ENCODE measurements at places on chromosomes 1 and 21. TPM values are rescaled to one million over a fixed set of nuclear protein-coding genes. Genes with fewer than 3 reads are reported as not detected.

PSEN2 gene
- 13.5 TPM for total RNA-seq

LCE1E gene
- not detected for total RNA-seq

KCNN3 gene
- total RNA-seq = not detected

SYTL1 gene
- 0.32 TPM for total RNA-seq

RUNX3 gene
- not detected for total RNA-seq

AADACL4 gene
- 0.09 TPM for total RNA-seq

STYXL2 gene
- not detected for total RNA-seq

IL20 gene
- not detected for total RNA-seq

ARHGAP30 gene
- 0.09 TPM for total RNA-seq

LCE6A gene
- not detected for total RNA-seq

PRDM16 gene
- total RNA-seq = 0.79 TPM

C1QB gene
- not detected for total RNA-seq

LRRC53 gene
- not detected for total RNA-seq

UBE2U gene
- total RNA-seq = not detected

PIGK gene
- 34.2 TPM for total RNA-seq

VTCN1 gene
- not detected for total RNA-seq

PGLYRP4 gene
- not detected for total RNA-seq

TCHHL1 gene
- not detected for total RNA-seq

TMPRSS3 gene
- not detected for total RNA-seq

CFAP45 gene
- total RNA-seq = 1.0 TPM

ASTN1 gene
- under 0.01 TPM for total RNA-seq

TFF3 gene
- 0.95 TPM for total RNA-seq

C1orf116 gene
- under 0.01 TPM for total RNA-seq

WDR64 gene
- not detected for total RNA-seq

DPT gene
- total RNA-seq = 0.86 TPM

CHAF1B gene
- total RNA-seq = 0.60 TPM

SOX13 gene
- 1.8 TPM for total RNA-seq

IQGAP3 gene
- total RNA-seq = 3.6 TPM

RNF115 gene
- total RNA-seq = 12.5 TPM

SCAF4 gene
- 4.3 TPM for total RNA-seq

DNAJC6 gene
- total RNA-seq = 0.16 TPM

C1QTNF12 gene
- 2.8 TPM for total RNA-seq

LHX8 gene
- not detected for total RNA-seq

CLCNKB gene
- total RNA-seq = 0.17 TPM

THBS3 gene
- total RNA-seq = 34.0 TPM

PLXNA2 gene
- 4.1 TPM for total RNA-seq

TRIM67 gene
- not detected for total RNA-seq

NCAM2 gene
- 3.9 TPM for total RNA-seq

UBL4B gene
- 0.09 TPM for total RNA-seq

KCNA2 gene
- total RNA-seq = under 0.01 TPM

IL19 gene
- total RNA-seq = not detected

UBASH3A gene
- total RNA-seq = not detected

RASAL2 gene
- 7.3 TPM for total RNA-seq

S100A16 gene
- total RNA-seq = 155 TPM

MAP3K6 gene
- total RNA-seq = 15.0 TPM

VWA1 gene
- 3.4 TPM for total RNA-seq

CHIT1 gene
- total RNA-seq = not detected

OR6K3 gene
- total RNA-seq = not detected
